D721Med (cell line): ENCODE measurements at places on chromosomes 3 and 15.

DNA sequence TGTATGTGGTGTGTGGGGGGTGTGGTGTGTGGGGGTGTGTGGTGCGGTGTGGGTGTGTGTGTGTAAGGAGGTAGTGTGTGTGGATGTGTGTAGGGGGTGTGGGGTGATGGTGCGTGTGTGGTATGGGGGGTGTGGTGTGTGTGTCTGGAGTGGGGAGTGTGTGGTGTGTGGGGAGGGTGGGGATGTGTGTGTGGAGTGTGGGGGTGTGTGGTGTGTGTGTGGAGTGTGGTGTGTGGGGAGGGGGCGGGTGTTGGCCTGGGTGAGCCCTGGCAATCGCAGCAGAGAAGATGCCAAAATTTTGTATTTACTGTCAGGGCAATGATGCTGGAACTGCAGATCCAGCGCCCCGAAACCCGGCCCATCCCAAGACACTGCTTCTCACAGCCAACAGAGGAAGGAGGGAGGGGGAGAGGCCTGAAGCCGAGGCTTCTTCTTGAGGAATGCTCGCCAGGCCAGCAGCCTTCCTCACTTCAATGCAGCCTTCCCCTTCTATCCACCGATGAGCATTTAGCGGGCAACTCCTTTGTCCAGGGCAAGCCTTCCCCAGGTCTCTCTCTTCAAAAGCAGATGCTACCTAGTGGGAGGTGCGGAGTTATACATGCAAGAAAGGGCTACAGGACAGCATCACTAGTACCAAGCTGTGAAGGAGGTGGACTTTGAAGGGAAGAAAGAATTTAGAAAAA lies 11.9 kb upstream of the SRP14 start:
- DNase-seq = no peak

- DNase-seq = no peak
Measured at GRCh38 chr15:72706266-72706665, 20.3 kb downstream of the BBS4 start.

GRCh38 chr3:40969756-40970466 lies 229.4 kb upstream of the CTNNB1 start:
- no peak for DNase-seq

- no peak for DNase-seq
Measured at GRCh38 chr15:66498501-66499386, 1.2 kb upstream of the SNAPC5 start.

DNA sequence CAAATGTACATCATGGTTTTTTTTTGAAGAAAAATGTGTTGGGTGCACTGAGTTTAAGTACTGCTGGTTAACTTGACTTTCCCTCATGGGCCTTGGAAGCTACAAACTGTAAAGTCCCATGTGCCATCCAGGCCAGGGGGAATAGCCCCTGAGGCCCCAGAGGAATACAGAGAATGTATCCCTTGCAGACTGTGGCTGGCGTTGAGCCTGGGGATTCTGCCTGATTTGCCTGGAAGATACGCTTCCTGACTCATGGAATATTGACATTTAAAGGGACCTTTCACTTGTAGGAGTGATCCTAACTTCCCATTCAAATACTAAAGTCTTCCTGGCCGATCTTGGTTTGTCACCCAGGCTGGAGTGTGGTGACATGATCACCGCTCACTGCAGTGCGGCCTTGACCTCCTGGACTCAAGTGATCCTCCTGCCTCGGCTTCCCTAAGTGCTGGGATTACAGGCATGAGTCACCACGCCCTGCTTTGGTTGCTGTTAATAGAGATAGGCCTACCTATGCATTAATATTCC lies 42.0 kb downstream of the ADAMTSL3 start:
- DNase-seq = no peak

GRCh38 chr15:100175406-100176114 lies 166.2 kb downstream of the ADAMTS17 start:
- no peak for DNase-seq
